ENCODE measurements at places on chromosomes 1 and 21.

- DNase-seq = no peak
These were observed 9.8 kb downstream of the BARHL2 start for GRCh38 chr1:90707363-90707710.

GRCh38 chr1:151684128-151684527 is 32.5 kb downstream of the CELF3 start:
- DNase-seq = no peak

- no peak for DNase-seq
These were observed 96.8 kb upstream of the BMP8A start for GRCh38 chr1:39394598-39394997.

GRCh38 chr1:231091415-231091814 is 51.4 kb upstream of the FAM89A start:
- DNase-seq = no peak

DNA sequence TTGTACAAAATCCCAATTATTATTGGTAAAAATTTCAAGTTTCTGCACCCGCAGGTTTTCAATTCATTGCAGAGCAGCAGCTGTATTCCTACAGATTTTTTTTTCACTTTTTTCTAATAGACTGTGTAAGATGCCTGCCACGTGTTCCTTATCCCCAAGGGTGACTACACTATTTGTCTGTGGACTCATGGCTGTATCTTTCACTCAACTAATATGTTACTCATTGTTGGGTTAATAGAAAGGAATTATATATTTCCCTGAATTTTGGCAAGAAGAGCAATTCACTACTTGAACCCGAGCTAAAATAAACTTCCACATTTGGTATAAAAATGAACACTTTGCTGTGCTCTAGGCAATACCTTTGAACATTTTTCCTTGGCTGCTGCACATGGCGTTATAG is 158.7 kb downstream of the NCAM2 start:
- DNase-seq = no peak

- no peak for DNase-seq
These were observed 26.1 kb upstream of the MAN1A2 start for GRCh38 chr1:117341123-117341522.

- DNase-seq = no peak
These were observed 249.0 kb upstream of the ZP4 start for GRCh38 chr1:238139713-238140112.

DNA sequence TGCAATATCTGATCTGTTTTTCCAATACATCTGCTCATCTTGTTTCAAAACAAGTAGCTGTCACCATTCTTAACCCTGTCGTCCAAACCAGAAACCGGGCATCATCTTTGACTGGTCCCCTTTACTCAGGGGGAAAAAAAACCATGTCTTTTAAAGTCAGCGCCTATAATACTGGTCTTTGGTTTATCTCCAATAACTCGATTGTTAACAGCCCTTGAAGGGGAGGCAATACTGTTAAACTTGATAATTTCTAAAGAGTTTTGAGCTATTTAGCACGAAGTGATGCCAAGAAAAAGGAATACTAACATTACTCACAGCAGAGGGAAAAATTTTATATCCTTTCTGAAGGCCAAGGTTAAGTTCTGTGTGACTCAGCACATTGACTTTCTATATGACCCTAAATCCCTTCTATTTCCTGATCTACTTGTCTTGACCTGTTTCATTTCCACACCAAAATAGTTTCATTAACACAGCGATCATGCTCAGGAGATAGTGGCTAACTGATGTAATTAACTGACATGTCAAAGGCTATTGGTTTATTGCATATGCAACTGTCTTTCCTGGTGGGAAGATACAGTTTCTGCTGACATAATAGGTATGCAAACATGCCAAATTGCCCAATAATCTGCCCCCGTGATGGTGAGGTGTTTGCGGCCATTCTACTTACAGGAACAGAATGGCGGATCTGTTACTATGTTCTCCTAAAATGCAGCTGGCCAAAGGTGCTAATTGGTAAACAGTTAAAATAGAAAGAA is 59.1 kb downstream of the NFIA start:
- DNase-seq = no peak

DNA sequence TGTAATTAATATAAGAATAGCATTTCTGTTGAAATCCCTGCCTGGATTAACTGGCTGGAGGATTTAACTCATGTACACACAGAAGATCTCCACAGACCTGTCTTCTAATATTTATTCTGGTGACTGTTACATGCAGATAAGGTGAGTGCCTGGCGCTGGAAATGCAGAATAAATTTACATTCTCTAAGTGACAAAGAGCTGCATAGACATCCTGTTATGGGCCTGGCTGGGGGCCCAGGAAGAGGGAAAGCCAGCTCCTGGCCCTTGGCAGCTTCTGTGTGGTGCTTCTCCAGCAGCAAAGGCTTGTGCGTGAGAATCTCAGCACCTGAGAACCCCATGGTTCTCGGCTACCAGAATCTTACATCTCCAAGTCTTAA is 446.6 kb downstream of the PTPRU start:
- no peak for DNase-seq

DNA sequence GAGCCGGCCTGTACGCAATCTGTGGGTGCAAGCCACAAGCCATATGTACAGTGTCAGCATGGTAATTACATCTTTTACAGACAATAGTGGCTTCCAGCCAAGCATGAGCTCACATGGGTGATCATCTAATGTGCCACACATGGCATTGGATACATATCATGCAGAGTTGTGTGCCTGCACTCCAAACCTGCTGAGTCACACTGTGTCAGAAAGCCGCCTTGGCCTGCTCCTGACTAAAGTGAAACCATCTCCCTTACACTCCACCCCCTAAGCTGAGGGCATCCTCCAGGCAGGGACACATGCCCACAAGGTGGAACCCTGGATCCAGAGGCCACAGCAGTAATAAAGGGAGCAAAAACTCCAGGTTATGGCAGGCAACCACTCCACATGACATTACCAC is 72.5 kb downstream of the KCNT2 start:
- DNase-seq = no peak

DNA sequence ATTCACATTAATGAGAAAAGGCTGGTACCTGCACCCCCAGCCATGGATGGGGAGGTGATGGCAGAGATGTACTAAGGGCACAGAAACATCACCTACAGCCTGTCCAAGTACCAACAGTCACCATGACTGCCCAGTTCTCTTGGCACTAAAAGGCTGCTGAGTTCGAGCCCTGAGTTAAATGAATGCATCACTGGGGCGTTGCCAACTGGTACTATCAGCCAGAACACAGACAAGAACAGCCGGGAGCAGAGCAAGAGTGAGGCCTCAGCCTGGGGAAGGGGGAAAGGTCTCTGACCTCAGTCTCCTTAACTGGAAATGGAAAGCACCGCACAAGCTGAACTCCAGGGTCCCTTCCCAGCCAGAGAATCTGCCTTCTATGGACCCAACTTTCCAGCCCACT is 60.5 kb downstream of the GLIS1 start:
- DNase-seq = no peak

- no peak for DNase-seq
These were observed 72.2 kb downstream of the GNG12 start for GRCh38 chr1:67761091-67761490.

DNA sequence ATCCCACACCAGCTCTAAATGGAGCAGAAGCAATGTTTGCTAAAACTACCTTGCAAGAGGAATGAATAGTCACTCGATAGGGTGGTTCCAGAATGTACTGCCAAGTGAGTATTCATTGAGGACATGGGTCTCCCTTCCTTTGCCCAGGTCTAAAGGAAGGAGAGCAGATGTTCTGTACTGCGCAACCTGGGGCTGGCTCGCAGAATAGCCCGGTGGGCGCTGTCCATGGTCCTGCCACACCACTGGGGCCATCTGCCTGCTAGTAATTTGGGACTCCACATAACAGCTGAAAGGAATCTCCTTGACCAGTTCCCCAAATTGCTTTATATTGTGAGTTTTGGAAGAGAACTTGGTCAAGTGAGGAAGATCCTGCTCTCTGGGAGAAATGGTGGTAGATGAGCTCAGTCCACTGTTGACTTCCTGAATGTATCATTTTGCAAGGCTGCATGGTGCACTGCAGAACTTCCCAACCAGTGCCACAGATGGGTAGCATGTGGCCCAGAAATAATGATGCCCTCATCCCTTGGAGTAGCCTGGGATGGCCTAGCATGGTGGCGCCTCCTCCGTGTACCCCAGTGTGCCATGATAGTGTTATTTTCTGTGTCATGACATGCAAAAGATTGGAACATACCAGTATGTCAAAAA is 5.7 kb downstream of the SLC6A17 start:
- peak; percentile 66 for DNase-seq

DNA sequence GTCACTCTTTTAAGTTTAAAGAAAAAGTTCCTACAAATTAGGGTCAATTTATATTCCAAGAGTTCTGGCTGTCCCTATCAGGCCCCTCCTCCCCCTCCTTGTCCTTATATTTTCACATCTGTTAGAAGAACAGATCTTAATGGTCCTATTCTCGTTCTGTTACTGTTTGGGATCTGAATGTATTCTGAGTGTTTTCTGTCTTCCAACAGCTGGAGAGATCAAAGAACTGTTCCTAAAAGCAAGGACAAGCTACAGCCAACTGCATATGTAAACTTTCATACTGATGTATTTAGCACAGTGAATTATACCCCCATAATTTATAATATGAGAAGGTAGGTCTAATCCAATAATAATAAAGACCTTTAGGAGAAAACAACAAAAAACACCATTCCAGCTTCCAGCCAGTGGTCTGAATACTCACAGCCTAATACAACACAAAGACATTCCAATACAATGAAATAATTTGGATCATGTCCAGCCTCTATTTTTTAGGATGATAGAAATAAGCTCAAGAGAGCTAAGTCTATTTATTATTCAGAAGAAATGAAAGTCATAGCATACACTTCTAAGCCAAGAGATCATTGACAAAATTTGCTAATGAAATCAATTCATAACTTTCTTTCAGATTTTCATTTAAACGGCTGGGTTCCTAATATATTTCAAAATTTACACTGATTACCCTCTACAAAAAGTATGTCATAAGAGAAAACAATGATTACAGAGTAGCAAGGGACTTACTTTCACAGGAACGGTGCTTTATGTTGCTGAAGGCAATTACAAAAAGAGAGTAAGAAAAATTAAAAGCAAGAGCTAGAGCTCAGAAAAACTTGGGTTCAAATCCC is 25.3 kb downstream of the WLS start:
- no peak for DNase-seq

- DNase-seq = no peak
These were observed 95.5 kb downstream of the NGF start for GRCh38 chr1:115242543-115242942.
